Natural killer cell (primary cell): ENCODE measurements at places on chromosomes 13 and 19. TPM values are rescaled to one million over a fixed set of nuclear protein-coding genes. Genes with fewer than 3 reads are reported as not detected.

ZNF486 gene
- 4.8 TPM for total RNA-seq

KCNK6 gene
- 2.1 TPM for total RNA-seq

VRK3 gene
- total RNA-seq = 93.7 TPM

GRCh38 chr13:21538753-21539152 is 65.2 kb downstream of the MICU2 start:
- DNase-seq = no peak

DNA sequence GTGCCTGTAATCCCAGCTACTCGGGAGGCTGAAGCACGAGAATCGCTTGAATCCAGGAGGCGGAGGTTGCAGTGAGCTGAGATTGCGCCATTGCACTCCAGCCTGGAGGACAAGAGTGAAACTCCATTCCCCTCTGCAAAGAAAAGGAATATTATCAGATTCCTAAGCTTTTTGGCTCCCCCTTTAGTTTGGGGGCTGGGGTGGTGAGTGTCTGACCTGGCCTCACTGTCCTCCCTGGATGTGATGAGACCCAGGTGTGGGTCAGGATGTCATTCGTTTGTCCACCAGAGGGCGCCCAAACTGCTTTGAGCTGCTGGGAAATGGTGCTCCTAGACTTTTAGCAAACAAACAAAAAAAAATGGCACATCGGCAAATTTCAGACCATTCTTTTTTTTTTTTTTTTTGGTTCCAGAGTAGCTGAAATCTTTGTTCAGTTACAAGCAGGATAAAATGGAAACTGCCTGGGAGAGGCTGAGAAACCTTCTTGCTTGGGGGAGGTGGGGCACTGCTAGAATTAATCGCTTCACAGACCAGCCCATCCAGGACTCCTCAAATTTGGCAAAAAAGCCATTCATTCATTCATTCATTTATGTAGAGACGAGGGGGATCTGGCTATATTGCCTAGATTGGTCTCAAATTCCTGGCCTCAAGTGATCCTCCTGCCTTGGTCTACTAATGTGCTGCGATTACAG is 29.4 kb downstream of the SPC24 start:
- DNase-seq = peak; percentile 88

DNA sequence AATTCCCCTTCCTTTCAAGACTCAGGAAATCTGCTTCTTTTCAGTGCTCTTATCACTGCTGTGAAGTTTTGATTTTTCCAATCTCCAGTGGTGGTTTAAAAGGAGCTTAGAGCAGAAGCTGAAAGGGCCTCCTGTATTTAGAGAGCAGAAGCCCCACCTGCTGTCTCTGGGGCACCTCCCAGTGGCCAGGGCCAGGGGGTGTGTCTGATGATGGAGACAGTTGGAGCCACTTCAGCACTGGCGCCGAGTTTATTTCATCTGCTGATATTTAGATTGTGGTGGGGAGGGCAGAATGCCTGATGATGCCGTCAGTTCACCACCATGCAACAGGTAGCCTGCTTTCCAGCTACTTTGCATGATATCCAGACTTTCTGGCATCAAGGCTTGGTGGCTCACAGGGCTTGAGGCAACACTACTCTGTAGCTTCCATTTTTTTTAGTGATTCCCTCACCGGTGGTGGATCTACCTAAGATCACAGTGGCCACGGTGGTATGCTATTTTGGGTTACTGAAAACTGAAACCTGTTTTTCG is 371.9 kb downstream of the KCNRG start:
- no peak for DNase-seq

PRODH2 gene
- total RNA-seq = not detected

GRCh38 chr19:49006905-49007304 is 10.0 kb downstream of the LHB start:
- DNase-seq = no peak

- DNase-seq = no peak
Measured at GRCh38 chr13:70756088-70756487, 647.8 kb upstream of the KLHL1 start.

- DNase-seq = no peak
Measured at GRCh38 chr13:59425211-59425741, 738.5 kb downstream of the DIAPH3 start.

KL gene
- total RNA-seq = not detected

GRCh38 chr19:6710273-6711077 is 10.0 kb downstream of the C3 start:
- DNase-seq = peak; percentile 42

GRCh38 chr13:113192902-113193301 is 15.6 kb downstream of the PCID2 start:
- no peak for DNase-seq

GRCh38 chr13:71488201-71488600 is 378.8 kb downstream of the DACH1 start:
- DNase-seq = no peak

DNA sequence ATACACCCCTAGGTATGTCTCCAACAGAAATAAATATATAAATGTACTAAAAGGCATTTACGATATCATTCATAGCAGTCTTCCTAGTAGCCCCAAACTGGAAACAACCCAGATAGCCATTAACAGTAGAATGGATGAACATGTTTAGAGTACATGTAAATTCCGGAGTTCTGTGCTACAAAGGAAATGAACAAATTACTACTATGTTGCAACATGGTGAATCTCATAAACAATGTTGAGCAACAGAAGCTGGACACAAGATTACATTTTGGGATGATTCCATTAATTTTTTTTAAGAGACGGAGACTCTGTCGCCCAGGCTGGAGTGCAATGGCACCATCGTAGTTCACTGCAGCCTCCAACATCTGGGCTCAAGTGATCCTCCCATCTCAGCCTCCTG is 5.9 kb upstream of the SLC7A10 start:
- DNase-seq = no peak

GRCh38 chr19:49436381-49437017 is 4.8 kb downstream of the SLC17A7 start:
- peak; percentile 76 for DNase-seq

DNA sequence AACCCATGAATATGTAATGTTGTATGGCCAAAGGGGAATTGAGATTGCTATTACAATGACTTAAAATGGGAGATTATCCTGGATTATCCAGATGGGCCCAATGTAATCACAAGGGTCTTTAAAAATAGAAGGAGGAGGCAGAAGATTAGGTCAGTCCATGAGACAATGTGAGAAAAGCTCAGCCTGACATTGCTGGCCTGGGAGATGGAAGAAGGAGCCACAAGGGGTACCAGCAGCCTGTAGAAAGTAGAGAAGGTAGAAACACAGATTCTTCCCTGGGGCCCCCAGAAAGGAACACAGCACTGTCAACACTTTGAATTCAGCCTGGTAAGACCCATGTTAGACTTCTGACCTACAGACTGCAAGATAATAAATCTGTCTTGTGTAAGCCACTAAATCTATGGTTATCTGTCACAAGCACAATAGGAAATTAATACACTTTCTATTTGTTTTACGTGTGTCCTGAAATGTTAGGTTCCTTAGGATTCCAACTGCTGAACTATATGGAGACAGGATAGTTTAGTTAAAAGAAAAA is 132.9 kb upstream of the SERP2 start:
- DNase-seq = no peak

- no peak for DNase-seq
Measured at GRCh38 chr13:108104736-108105135, 110.6 kb downstream of the LIG4 start.

DNA sequence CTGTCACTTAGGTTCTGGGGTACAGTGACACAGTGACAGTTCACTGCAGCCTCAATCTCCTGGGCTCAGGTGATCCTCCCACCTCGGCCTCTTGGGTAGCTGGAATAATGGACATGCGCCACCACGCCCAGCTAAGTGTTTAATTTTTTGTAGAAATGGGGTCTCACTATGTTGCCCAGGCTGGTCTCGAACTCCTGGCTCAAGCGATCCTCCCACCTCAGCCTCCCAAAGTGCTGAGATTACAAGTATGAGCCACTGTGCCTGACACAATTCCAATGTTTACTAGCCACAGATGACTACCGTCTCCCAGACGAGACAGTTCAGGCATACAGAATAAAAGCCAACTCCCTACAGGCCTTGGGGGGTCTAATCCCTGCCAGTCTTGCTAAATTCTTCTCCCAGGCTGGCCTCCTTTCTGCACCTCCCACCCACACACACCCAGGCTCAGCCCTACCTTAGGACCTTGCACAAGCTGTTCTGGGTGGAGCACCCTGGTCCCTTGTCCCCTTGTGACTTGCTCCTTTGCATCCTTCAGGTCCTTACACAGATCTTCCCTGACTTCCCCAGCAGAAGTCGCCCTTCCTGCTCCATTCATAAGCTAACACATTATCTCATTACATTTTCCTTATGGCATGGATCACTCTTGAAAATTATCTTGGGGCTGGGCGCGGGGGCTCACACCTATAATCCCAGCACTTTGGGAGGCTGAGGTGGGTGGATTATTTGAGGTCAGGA is 106.4 kb downstream of the INSR start:
- no peak for DNase-seq

CYSLTR2 gene
- total RNA-seq = 5.3 TPM
